ENCODE measurements at places on chromosomes 12 and 14. TPM values are rescaled to one million over a fixed set of nuclear protein-coding genes. Genes with fewer than 3 reads are reported as not detected.

DNA sequence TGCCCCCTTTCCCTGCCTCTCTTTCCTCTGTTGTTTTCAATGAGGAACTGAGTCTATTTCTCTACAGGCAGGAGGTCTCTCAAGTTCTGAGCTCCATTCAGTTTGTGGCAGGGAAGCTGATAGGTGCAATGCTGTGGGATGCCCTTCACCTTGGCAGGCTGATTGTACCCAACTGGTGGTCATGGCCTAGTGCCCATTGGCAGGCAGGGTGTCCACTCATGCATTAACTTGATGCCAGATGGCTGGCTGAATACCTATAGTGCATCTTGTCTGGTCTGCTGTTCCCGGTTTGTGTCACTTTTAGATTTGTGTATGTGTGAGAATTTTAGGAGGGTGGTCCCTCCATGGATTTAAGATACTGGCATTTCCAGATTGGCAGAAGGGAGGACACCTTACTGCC is 20.0 kb upstream of the ITGA5 start:
- no peak for DNase-seq

DNA sequence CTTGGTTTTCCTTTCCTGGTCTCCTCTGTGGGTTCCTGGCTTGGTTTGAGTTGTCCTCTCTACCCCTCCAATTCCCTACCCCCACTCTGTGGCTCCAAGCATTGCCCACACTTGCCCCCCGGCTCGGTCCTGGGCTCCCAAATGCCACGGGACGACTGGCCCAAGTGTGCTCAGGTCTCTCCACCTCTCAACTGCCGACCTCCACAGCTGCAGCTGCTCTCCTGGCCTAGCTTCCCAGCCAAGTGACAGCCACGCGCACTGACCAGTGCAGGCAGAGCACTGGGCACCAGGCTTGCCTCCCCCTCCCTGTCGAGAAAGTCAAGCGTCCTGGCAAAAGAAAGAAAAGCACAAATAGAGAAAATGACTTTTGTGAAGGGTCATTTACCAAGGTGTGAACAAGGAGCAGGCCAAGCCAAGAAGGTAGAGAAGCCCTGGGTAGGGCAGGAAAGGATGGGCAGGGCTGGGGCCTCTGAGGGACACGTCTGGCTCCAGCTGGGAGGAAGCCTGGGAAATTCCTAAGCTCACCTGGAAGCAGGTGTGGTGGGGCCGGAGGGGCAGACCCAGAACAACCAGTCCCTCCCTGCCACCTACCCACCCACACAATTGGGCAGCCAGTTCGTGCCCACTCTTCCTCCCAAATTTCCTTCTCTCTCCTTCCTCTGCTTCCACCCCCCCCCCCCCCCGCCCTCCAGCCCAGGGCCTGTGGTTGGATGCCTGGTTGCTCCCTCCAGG is 1.8 kb upstream of the CEP170B start:
- DNase-seq: no peak

- no peak for DNase-seq
Measured at GRCh38 chr12:122789637-122790036, 15.3 kb downstream of the CCDC62 start.

Gene TNS2
- 156 TPM for total RNA-seq

DNA sequence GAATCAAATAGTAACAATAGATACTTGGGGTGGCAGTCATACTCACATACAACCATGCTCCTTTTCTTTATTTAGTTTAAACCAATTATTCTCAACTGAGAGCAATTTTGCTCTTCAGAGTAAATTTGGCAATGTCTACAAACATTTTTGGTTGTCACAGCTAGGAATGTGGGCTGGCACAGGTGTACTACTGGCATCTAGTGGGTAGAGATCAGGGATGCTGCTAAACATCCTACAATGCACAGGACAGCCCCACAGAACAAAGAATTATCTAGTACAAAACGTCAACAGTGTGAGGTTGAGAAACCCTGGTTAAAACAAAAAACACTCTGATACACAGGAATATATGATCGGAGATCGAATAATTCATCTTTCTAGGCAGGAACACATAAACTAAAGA is 186.5 kb downstream of the NELL2 start:
- no peak for DNase-seq

Measured in breast epithelium (tissue), 4 donors.